CD4-positive, alpha-beta T cell treated with Interleukin-17A for 1 hour (primary cell): ENCODE measurements at places on chromosomes 12 and 14.

DNA sequence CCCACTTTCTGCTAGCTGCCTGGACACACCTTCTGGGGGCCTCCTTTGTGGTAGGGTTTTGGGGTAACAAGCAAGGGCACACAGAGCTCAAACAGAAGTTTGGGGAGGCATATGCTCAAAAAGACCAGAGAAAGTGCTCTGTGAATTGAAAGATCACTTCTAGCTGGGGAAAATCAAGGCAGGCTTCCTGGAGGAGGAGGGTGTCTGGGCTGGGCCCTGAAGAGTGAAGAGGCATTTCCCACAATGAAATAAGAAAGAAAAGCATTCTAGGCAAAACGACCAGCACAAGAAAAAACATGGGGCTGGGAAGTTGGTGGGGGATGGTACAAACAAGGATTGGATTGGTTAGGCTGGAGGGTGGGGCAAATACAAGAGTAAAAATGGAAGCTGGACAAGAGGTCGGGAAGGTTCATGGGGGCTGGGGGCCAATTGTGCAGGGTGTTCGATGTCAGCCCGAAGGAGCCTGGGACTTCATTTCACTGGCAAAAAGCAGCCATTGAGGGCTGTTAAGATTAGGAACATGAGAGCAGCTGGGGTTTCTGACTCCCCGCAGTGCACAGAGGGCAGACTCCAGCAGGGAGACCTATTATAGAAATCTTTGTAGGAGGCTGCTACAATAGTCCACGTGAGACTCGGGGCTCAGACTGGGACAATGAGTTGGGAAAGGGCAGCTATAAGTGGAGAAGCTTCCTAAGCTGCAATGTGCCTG is 51.5 kb upstream of the CMKLR1 start:
- no peak for DNase-seq

DNA sequence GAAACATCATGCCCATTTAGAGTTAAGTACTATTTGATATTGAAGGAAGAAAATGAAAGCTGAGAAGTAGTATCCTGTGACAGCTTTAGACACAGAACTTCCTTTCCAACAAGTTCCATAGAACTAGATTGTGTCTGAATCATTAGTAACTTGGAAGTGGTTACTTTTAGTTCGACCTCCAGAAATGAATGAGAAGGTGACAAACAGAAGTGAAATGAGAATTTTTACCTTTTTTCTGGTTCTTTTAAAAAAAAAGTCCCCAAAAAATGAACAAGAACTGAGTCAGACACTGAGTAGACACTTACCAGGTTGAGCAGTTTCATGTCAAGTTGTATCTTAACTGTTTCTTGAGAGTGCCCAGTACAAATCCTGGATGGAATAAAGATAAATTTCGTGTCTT is 3.0 kb downstream of the ATP6V0A2 start:
- no peak for DNase-seq

DNA sequence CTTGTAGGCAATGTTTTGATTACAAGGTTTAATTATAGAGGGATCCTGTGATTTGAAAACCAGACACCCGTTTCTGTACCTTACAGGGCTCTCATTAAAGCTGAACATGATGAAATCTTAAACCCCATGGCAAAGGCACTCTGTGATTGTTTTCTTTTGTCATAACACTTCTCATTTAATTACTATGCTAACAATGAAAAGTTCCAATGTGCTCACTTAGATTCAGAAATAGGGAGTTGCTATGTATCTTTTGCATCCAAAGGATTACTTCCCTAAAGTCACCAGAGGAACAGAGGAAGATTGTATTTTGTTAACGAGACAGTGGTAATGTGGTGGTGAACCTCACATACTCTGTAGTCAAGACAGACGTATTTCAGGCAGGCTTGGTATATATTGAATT is 81.5 kb upstream of the MYF6 start:
- DNase-seq = no peak

GRCh38 chr12:96874211-96874610 is 32.8 kb upstream of the NEDD1 start:
- DNase-seq = no peak

- DNase-seq = no peak
Observed at GRCh38 chr12:76247992-76248391, 100.2 kb downstream of the BBS10 start.
